GM12878 (cell line): ENCODE measurements at places on chromosomes 16 and 17.

- no peak for DNase-seq
Measured at GRCh38 chr17:80225230-80225629, 5.0 kb downstream of the SLC26A11 start.

DNA sequence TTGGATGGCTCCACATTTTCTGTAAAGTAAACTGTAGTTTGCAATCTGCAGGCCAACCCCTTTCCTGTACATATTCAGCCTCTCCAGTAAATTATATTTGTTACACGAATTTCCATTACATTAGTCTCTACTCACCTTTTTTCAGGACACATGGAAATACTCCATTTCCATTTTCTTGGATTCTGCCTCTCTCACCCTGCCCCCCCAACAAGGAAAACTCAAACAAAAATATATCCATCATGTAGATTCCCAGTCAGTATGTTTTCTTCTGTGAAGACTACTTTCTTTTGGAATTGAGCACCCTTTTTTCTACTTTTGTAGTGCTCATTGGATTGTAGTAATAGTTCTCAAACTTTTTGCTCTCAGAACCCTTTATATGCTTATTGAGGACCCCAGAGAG, 2.9 kb downstream of the PPM1D start:
- DNase-seq, result no peak

DNA sequence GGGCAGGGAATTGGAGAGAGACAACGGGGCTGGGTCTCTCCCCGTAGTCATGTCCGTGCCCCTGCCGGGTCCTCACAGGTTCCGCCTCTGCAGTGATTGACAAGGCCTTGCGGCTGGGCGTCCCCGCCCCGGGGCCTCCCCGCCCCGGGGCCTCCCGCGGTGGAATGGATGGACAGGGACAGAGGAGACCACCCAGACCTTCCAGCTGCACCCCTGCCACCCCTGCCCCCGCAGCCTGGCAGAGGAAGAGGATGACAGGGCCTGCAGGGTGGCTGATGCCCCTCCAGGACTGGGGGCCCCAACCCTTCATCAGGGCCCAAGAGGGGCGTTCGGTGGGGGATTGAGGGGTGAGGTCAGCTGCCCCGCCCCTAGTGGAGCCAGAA, 216.4 kb upstream of the CIBAR2 start:
- DNase-seq, result no peak

DNA sequence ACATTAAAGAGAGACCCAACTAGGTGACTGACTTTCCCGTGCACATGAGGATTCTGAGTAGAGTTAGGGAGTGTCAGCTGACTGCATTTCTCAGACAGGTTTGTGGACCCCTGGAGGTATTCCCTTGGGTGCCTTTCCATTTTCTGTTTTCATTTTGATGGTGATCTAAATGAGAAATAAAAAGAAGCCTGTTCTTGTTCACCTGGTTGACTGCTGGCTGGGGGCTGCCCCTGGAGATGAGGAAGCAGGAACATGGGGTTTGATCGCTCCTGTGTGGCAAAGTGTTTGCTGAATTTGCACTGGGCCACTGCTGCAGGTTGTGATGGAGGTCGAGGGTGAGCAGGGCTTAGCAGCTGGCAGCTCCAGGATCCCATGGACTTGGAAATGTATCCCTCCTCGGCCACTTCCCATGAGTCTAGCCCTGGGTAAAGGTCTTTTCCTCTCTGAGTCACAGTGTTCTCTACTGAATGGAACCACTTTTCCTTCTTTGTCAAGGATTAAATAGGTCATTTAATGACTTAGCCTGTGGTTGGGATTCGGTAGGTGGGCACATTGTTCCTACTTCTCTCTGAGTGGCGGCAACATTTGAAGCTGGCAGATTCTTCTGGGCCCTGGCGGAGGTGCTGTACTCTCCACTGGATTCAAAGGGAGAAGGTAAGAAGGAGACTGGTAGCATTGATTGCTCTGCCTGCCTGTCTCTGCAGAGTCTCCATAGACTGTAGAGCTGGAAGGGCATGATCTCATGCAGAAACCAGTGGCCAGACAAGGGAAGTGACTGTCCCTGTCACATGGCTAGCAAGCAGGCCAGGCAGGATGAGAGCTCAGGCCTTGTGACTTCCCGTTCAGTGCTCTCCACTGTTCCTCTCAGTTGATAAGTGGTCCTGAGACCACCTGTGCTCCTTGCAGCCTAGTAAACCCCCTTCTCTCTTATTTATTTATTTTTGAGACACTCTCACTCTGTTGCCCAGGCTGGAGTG, 17.9 kb downstream of the SNX29 start:
- no peak for DNase-seq

DNA sequence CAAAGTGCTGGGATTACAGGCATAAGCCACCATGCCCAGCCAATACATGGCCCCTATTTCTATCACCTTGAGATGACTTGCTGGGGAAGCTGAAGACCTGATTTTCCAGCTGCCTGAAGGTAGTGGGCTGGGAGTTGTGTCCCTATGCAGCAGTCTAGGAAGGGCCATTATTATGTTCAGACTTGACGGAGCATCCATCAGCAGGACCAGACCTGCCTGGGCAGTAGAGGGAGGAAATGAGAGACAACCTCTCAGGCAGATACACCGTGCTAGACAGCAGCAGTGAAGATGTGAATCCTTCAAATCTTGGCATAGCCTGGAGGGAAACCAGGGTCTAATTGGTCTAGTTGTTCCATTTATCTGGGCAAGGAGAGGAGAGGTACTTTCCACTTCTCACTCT, 35.6 kb upstream of the PHOSPHO1 start:
- DNase-seq, result no peak
